Right renal pelvis (tissue), 4 donors: ENCODE measurements at places on chromosomes 2 and 18. TPM values are rescaled to one million over a fixed set of nuclear protein-coding genes. Genes with fewer than 3 reads are reported as not detected.

Gene AGXT
- polyA plus RNA-seq = 0.16 TPM

Gene CNGA3
- not detected for polyA plus RNA-seq

Gene FBXO15
- 2.8 TPM for polyA plus RNA-seq

Gene RIT2
- not detected for polyA plus RNA-seq

Gene SGO2
- 14.9 TPM for polyA plus RNA-seq
